ENCODE measurements at places on chromosomes 1 and 21.

DNA sequence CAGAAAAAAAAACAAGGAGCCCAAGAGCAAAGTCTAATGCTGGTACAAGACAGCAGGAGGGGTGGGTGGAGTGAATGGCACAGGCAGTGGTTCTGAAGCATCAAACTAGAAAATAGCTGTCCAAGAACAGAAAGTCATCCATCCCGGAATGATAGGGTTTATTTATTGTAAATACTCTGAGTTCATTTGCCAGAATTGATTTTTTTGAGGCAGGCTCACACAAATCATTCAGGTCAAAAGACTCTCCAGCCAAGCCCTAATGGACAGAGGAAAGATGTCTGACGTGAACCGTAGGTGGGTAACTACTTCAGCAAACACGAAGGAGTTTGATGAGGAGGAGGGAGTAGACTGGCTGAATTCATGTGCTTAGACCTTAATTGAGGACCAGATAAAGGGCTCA, 13.8 kb upstream of the DISP1 start:
- no peak for DNase-seq

GRCh38 chr21:14620152-14620551, 74.0 kb upstream of the SAMSN1 start:
- no peak for DNase-seq

- DNase-seq, result no peak
These were observed 570.5 kb downstream of the MRPL39 start for GRCh38 chr21:25036775-25037174.

DNA sequence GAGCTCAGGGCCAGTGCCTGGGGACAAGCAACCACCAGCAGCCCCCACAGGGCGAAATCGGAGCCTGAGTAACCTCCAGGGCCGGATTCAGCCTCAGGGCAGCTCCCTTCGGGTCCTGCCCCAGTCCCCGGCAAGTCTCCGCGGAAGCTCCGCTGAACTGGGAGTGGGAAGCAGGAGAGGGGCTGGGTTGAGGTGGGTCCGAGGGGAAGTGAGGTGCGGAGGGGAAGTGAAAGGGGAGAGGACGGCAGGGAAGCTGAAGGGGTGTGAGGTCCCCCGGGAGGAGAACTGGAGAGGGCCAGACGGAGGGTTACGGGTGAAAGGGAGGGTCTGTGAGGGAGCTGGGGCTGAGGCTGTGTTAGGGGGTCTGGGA, 560 bp downstream of the PADI2 start:
- DNase-seq, result no peak

GRCh38 chr21:41630249-41630648, 122.3 kb upstream of the TMPRSS2 start:
- no peak for DNase-seq

DNA sequence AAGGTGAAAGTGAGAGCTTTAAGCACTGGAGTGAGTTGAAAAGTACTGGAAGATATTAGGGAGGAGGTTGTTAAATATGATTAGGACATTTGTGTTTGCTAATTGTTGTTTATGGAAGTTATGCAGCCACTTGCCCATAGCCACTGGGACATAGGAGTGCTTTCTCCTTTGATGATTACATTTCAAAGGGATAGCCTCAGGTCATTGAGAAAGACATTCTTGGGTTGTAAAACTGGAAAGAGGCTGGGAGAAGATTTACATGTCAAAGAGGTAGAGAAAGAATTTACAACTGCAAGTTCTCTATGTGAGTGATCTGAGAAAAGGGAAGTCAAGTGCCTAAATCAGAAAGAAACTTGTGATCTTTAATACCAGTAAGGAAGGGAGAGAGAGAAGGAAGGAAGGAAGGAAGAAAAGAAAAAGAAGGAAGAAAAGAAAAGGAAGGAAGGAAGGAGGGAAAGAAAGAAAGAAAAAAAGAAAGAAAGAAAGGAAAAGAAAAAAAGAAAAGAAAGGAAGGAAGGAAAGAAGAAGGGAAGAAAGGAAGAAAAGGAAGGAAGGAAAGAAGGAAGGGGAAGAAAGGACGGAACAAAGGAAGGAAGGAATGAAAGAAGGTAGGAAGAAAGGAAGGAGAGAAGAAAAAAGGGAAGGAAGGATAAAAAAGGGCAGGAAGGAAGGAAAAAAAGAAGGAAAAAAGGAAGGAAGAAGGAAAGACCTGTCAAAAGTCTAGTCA, 284.6 kb upstream of the DPYD start:
- no peak for DNase-seq

GRCh38 chr1:44048532-44049215, 17.4 kb upstream of the SLC6A9 start:
- no peak for DNase-seq

DNA sequence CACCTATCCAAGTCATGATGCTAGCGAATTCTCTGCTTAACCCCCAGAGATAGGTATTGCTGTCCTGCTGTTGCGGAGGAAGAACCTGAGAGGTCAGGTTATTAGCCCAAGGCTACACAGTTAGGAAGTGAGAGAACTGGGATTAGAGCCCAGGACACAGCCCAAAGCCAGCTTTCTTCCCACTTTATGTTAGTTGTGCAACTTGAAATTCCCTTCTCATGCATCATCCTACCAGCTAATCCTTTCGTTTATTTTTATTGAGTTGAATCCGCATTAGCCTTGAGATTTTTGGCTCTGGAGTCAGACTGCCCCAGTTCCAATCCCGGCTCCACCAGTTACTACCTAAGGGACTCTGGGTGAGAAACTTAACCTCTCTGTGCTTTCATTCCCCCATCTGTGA, 65.4 kb downstream of the PLEKHA6 start:
- no peak for DNase-seq

- no peak for DNase-seq
These were observed 22.8 kb downstream of the NADK start for GRCh38 chr1:1755426-1755825.

DNA sequence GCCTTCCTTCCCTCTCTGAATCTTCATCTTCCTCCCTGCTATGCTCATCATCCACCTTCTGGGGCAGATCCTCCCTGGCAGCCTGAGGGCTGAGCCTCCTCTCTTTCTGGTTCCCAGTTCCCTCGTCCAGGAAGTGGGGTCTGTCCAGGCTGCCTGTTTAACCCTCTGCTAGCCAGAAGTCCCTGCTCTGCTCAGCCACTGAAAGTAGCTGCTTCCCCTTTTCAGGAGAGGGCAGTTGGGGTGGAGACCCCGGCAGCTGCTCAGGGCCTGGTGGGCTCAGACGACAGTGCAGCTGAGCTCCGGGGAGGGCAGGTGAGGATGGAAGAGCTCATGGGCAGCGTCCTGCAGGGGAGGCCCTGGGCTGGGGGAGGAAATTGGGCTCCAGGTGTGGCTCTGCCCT, 43.1 kb upstream of the ETV3 start:
- no peak for DNase-seq

- DNase-seq, result no peak
These were observed 91.3 kb upstream of the LYST start for GRCh38 chr1:235958021-235958420.

DNA sequence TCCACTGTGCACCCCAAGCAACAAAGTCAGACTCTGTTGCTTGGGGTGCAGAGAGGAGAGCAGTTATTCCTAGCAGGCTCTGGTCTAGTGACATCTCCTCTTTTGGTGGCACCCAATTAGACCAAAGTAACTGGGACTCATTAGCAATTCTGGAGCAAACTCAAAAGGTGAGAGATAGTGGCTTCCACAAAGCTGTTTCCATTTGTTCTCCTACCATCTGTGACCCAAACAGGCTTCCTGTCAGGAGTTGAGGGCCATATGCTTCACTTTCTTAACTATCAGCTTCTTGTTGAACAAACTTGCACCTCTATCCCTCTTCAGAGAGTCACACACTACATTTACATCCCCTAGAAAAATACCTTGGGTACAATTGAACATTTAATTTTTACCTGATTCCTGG, 1.5 kb upstream of the ATXN7L2 start:
- no peak for DNase-seq

- no peak for DNase-seq
These were observed 7.1 kb downstream of the SMPDL3B start for GRCh38 chr1:27941671-27942540.

- no peak for DNase-seq
These were observed 59.0 kb upstream of the CD1D start for GRCh38 chr1:158121604-158122254.

DNA sequence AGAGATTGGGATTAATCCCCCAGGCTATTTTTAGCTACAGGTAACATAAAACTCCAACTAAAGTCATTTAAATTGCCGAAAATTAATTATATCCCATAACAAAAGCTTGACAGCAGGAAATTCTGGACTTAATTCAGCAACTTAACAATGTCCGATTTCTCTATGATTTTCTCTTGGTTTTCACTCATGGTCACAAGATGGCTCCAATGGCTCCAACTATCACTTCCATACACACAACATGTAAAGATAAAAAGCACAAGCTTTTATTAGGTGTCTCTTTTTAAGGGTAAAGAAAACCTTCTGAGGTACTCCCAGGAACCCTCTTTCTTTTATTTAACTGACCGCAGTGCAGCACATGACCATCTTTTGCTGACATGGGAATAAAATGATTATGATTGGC, 363.5 kb upstream of the PTBP2 start:
- no peak for DNase-seq

- no peak for DNase-seq
These were observed 1.8 kb downstream of the NTNG1 start for GRCh38 chr1:107142666-107143065.

GRCh38 chr1:209601809-209602657, 18.5 kb downstream of the CAMK1G start:
- no peak for DNase-seq

DNA sequence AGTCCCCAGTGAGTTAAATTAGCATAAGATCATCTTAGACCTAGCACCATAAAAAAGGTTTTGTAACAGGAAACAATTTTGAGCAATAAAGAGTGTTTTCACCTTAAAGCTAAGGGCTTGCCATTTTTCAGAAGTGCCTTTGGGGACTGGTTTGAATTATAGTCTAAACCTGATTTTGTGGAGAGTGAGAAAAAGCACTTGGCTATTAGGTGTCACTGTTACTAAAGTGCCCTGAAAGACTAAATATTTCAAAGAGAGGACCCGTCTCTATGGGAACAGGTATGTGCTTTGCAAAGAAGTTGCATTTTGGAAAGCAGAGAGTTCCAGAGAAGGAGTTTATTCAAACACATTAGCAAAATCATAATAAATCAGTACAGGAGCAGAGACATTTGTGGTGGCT, 9.1 kb downstream of the NTNG1 start:
- DNase-seq, result no peak

- DNase-seq, result no peak
These were observed 52.6 kb upstream of the ASB17 start for GRCh38 chr1:75984781-75985180.

DNA sequence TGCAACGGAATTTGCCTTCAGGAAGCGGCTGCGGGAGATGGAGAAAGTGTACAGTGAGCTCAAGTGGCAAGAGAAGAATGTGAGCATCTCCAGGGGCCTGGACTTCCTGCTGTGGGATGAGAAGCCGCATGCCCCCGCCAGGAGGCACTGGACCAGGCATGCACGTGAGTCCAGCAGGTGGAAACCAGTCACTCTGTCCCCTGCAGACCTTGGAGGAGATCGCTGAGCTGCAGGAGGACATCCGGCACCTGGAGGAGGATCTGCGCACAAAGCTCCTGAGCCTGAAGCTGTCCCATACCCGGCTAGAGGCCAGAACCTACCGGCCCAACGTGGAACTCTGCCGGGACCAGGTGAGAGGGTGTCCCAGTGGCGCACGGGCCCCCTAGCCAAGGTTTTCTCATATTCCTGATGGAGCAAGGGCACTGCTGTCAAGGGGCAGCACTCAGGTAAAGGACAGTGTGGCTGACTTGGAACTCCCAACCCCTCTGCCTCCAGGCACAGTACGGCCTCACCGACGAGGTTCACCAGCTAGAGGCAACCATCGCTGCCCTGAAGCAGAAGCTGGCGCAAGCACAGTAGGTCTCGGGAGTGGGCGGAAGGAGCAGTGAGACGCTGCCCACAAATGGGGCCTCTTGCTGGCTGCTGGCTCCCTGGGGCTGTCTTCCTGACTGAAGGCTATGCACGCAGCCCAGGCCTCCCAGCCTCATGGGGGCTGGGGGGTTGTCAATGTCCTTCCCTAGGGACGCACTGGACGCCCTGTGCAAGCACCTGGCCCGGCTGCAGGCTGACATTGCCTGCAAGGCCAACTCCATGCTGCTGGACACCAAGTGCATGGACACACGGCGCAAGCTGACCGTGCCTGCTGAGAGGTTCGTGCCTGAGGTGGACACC, 1.2 kb upstream of the ADPRS start:
- no peak for DNase-seq

All from NCI-H2081 treated with DMSO at 0.1 percent for 48 hours (cell line).